ENCODE measurements at places on chromosomes 12 and 14. TPM values are rescaled to one million over a fixed set of nuclear protein-coding genes. Genes with fewer than 3 reads are reported as not detected.
A peak's percentile ranks its signal among the peaks of the same experiment; 100 is the strongest.

- DNase-seq: no peak
Measured at GRCh38 chr14:100047600-100047999, 17.6 kb upstream of the EVL start.

- DNase-seq: peak; percentile 14
Measured at GRCh38 chr12:66803930-66804329, 125.1 kb upstream of the GRIP1 start.

DNA sequence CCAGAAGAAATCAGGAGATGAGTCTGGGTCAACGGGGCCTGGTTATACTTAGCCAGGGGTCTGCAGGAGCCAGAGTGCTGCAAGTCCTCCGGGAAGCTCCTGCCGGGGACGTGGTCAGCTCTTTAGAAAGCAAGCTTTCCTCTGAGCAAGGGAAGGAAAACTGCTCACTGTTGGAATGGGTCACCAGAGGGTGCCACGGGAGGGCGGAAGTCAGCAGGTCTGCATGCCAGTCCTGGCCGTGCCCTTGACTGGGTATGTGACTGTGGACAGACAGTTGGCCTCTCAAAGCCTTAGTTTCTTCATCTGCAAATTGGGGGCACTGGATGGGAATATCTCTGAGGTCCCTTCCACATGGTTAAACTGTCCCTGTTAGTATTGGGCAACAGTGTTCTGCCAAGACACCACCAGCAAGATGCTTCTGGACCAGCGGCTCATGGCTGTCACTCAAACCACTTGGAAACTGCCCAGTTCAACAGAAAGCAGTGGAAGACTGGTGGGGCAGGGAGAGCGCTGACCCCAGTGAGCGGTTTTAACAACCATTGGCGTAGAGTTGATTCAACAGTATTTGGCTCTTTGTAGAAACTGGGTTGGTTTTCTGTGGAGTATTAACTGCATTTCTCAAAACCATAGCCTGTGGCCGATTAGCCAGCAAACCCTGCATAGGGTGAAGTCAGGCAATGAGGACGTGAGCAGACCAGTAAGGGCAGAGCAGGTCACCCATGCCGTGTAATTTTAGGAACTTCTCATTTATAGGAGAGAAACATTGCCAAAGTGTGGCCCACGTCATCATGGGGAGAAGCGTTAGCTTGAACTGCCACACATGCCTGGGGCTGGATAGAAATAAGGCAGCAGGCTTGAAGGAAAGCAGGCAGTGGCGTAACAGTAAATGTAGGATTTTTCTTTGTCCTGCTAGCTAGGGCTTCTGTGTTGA lies 163.9 kb upstream of the PRMT8 start:
- DNase-seq: no peak

The AMN gene
- not detected for total RNA-seq

- peak; percentile 66 for DNase-seq
Measured at GRCh38 chr14:102590667-102591099, 1.8 kb upstream of the RCOR1 start.

GRCh38 chr12:90037740-90038139 lies 329.1 kb upstream of the ATP2B1 start:
- peak; percentile 70 for DNase-seq

- DNase-seq: no peak
Measured at GRCh38 chr12:52580496-52580895, 6.9 kb upstream of the KRT74 start.

GRCh38 chr12:18700271-18700670 lies 37.5 kb downstream of the PLCZ1 start:
- DNase-seq: peak; percentile 98

The RBM23 gene
- 42.6 TPM for total RNA-seq

DNA sequence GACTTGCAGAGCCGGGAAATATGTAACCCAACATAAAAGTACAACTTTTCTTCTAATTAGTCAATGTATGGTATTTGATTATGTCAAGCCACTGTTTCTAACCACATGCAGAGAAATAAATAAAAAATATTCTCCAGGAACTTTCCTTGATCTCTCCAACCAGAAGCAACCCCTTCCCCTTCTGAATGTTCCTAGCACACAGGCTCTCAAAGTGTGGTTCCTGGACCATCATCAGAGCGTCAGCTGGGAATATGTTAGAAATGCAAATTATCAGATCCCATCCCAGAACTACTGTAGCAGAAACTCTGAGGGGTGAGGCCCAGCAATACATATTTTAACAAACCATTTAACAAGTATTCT lies 21.0 kb upstream of the ITPR2 start:
- no peak for DNase-seq

- DNase-seq: peak; percentile 25
Measured at GRCh38 chr12:115437061-115437567, 753.1 kb upstream of the TBX3 start.

GRCh38 chr12:78916845-78917480 lies 52.4 kb downstream of the SYT1 start:
- peak; percentile 4 for DNase-seq

- DNase-seq: peak; percentile 59
Measured at GRCh38 chr12:68240975-68241374, 12.4 kb downstream of the IL22 start.

Measured in GM23248 (cell line).